Suprapubic skin (tissue), 4 donors: ENCODE measurements at places on chromosomes 16 and 17.

- peak; percentile 25 for DNase-seq
These were observed 4.2 kb upstream of the ZG16B start for GRCh38 chr16:2825906-2826305.

GRCh38 chr17:62596662-62597061 is 30.8 kb upstream of the MRC2 start:
- no peak for DNase-seq

- no peak for DNase-seq
These were observed 71.3 kb downstream of the FTO start for GRCh38 chr16:53775106-53775820.

DNA sequence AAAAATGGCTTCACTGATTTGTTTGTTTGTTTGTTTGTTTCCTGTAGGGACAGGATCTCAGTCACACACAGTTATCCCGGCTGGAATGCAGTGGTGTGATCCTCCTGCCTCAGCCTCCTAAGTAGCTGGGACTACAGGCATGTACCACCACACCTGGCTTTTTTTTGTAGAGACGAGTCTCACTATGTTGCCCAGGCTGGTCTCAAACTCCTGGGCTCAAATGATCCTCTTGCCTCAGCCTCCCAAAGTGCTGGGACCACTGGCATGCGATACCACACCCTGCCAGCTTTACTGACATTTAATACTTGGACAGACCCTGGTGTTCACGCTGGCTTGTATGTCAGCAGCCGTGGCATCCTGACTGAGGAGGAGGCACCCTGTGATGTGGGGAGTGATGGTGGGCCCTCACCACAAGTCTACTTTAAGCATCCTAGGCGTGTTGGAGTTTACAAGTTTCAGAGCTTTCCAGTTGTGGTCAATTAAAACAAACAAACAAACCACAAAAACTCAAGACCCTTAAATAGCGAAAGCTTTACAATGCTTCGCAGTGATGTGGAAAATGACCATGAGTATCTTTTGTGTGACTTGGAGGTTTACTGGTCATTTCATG is 5.1 kb downstream of the ABCA3 start:
- DNase-seq: no peak

GRCh38 chr17:78242024-78242742 is 10.8 kb downstream of the TMEM235 start:
- no peak for DNase-seq
